ENCODE measurements at places on chromosomes 3 and 15.

DNA sequence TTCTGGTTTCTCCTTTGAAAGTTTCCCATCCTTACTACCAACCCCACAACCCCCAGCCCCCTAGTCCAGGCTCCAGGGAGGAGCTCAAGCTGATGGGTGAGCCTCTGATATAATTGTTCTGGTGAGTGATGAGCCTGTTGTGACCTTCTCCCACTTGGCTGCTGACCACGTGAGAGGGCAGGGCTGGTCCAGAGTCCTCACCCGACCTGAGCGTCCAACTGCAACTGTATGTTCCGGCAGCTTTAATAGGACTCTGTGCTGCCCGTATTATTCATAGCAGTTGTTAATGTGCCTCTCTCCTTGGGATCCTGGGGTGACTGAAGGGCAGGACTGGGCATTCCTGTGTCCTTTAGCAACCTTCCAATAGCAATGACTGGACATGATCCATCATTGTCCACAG, 56.2 kb downstream of the B3GNT5 start:
- no peak for DNase-seq

GRCh38 chr3:22720596-22720995, 482.5 kb upstream of the UBE2E2 start:
- DNase-seq: no peak

DNA sequence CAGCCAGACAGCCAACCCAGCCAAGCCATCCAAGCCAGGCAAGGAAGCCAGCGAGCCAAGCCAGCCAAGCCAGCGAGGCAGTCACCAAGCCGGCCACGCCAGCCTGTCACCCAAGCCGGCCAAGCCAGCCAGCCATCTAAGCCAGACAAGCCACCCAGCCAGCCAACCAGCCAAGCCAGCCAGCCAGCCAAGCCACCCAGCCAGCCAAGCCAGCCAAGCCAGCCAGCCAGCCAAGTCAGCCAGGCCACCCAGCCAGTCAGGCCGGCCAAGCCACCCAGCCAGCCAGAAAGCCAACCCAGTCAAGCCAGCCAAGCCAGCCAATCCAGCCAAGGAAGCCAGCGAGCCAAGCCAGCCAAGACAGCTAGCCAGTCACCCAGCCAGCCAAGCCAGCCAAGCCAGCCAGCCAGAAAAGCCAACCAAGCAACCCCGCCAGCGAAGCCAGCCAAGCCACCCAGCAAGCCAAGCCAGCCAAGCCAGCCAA, 201.2 kb downstream of the GOLGA6L6 start:
- no peak for DNase-seq

GRCh38 chr3:58336135-58336882, 3.6 kb downstream of the PXK start:
- no peak for DNase-seq

- no peak for DNase-seq
These were observed 481 bp upstream of the CRYBG3 start for GRCh38 chr3:97821287-97821773.

- no peak for DNase-seq
These were observed 399.9 kb upstream of the CBLB start for GRCh38 chr3:106268696-106269095.

GRCh38 chr3:173397161-173398110, at the start of gene NLGN1:
Gene NLGN1, plus strand, starts transcription at chr3:173397744.
- peak; percentile 27 for DNase-seq

DNA sequence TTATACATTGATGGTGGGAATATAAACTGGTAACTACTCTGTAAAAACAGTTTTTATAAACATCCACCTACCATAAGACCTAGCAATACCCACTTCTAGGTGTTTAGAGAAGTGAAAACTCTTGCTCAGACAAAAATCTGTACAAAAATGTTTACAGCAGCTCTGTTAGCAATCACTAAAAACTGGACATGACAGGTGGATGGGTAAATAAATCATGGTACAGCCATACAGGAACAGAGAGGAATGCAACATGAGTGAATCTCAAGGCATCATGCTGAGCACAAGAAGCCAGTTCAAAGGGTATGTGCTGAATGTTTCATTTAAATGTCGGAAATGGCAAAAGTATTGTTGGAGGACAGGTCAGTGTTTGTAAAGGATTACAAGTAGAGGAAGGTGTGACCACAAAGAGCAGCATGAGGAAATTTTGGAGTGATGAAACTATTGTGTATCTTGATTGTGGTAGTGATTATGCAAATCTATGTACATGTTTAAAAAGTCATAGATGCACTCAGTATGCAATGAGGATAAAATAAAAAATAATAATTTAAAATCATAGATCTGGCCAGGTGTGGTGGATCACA, 2.8 kb upstream of the RNU5A-1 start:
- DNase-seq: no peak

DNA sequence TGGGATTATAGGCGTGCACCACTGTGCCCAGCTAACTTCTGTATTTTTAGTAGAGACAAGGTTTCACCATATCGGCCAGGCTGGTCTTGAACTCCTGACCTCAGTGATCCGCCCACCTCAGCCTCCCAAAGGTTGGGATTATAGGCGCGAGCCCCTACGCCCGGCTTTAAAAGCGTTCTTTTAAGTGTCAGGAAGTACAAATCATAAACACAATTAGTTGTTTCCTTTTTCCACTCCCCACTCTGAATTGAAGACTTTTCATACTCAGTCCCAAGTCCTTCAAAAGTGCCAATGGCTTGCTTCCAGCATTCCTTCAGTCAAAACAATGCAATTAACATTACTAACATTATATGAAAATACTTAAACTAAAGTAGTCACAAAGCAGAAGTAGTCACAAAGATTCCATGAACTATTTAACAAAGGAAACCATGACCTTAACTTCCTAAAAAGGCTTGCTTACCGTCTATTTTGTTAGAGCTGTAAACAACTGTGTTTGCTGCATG, 8.1 kb downstream of the WDR82 start:
- no peak for DNase-seq

- DNase-seq: no peak
These were observed 4.9 kb downstream of the TM6SF1 start for GRCh38 chr15:83112233-83112955.

DNA sequence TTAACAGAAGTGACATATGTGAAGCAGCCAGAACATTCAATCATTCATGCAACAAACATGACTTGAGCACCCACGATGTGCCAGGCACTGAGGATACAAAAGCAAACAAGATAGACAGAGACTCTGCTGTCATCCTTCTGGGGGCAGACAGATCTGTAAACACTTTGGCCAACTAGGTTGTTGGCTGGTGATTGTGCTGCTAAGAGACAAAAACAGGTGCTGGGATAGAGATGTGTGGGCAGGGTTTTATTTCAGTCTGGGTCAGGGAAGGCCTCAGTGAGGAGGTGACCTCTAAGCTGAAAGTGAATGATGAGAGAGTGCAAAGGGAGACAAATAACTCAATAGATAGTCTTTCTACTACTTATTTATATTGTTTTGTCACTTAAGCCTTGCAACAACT, 147.0 kb upstream of the VEPH1 start:
- DNase-seq: no peak
